Activated gamma-delta T cell treated with Interleukin-2 at 50 U/mL for 16 hours (primary cell): ENCODE measurements at places on chromosomes 6 and 20.

GRCh38 chr6:33442283-33442682, 12.1 kb upstream of the ZBTB9 start:
- no peak for DNase-seq

DNA sequence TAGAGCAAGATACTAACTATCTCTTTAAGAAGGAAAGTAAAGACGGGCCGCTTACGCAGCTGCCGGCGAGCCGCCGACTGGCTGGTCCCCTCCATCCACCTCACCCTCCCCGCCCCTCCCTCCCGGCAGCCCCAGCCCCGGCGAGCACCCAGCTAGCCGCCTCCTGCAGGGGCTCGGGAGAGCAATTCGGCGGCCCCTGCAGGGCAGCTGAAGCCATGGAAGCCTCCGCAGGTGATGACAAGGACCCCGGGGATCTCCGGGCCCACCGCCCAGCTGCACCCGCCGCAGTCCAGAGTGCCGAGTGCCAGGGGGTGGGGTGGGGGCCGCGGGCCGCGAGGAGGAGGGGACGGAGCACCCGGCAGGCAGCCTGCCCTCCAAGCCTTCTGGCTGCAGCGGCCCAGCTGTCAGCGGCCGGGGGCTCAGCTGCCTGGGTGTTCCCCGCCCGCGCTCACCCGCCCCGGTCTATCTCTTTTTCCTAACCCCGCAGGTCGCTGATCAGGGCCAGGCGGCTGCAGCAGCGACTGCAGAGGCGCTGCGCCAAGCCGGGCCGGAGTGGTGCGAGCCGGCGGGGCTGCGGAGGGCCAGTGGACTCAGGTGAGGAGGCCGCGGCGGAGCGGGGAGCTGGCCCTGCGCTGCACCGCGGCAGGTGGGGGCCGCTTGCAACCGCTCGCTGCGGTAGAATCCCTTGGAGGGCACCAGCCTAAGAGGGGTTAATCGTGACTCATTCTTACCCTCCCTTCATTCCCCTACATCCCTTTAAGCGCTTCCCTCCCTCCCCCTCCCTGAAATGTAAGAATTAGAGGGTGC, at the start of gene SNPH:
TSS of gene SNPH (plus strand) at position 128 of the 807 bp plus-strand sequence. CDS start 29,946 bp downstream, outside the sequence.
- peak; percentile 69 for DNase-seq

GRCh38 chr6:56786256-56786655, 143.6 kb upstream of the DST start:
- DNase-seq: no peak

GRCh38 chr20:37355252-37356180, 9.6 kb downstream of the SRC start:
- DNase-seq: no peak

- no peak for DNase-seq
Measured at GRCh38 chr6:145238787-145239186, 496.5 kb downstream of the EPM2A start.

GRCh38 chr20:1331801-1332453, 3.0 kb upstream of the SDCBP2 start:
- DNase-seq: no peak
